ENCODE measurements at places on chromosomes 11 and 22.
A peak's percentile ranks its signal among the peaks of the same experiment; 100 is the strongest.

GRCh38 chr11:35933320-35933871, 10.5 kb upstream of the LDLRAD3 start:
- H3K4me1 ChIP-seq: peaks cover 4% of the 10 kb centered on the region
- H3K36me3 ChIP-seq: no peaks in the 10 kb centered on the region
- no peak for DNase-seq
- no peak overlapping the region for H3K27ac ChIP-seq

DNA sequence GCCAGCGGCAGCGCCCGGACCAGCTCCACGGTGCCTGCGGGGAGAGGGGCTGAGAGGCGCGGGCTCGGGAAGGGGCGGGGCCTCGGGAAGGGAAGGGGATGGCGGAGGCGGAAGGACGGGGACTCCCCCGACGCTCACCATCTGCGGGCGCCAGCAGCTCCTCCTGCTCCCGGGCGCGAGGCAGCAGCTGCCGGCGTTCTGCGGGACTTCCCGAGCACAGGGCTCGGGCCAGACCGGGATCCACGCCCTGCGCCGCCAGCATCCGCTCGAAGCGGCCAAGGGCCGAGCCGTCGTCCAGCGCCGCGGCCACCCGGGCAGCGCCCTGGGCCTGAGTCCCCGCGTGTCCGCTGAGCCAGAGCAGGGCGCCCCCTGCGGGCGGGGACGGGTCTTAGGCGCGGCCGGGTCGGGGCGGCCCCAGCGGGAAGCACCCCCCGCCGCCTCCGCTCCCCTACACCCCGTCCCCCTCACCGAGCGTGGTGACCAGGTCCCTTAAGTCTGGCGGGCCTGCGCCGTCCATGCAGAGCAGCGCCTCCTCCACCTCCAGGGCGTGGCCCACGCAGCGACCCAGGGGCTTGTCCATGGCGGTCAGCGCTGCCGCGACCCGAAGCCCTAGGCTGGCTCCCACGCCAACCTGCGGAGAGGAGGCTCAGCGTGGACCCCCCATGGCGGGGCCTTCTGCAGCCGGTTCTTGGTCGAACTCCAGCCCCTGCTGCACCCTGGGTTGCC, 873 bp upstream of the SCO2 start:
- DNase-seq: no peak
- no peaks in the 10 kb centered on the region for H3K27me3 ChIP-seq
- peaks cover 4% of the 10 kb centered on the region for H3K4me1 ChIP-seq
- H3K36me3 ChIP-seq: no peaks in the 10 kb centered on the region
- H3K27ac ChIP-seq: peak overlapping the region; percentile 79

DNA sequence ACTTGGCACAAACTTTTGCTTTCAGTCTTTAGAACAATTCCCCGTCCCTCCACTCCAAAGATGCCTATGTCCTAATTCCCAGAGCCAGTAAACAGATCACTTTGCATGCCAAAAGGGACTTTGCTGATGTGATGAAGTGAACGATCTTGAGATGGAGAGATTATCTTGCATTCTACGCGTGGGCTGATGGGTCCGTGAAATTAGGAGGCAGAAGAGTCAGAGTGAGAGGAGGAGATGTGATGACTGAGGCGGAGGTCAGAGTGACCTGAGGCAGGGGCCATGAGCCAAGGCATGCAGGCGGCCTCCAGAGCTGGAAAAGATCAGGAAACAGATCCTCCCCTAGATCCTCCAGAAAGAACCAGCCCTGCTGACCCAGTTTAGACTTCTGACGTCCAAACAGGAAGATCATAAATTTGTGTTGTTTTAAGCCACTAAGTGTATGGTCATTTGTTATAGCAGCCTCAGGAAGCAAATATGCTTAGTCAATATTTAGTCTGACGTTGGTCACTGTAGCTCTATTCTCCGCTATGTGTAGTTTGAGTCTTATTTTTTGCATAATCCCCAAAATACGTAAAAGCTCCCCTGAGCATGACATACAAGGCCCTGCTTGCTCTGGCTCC, 76.0 kb upstream of the TIMP3 start:
- no peak overlapping the region for H3K4me3 ChIP-seq
- DNase-seq: no peak
- H3K27me3 ChIP-seq: no peaks in the 10 kb centered on the region

DNA sequence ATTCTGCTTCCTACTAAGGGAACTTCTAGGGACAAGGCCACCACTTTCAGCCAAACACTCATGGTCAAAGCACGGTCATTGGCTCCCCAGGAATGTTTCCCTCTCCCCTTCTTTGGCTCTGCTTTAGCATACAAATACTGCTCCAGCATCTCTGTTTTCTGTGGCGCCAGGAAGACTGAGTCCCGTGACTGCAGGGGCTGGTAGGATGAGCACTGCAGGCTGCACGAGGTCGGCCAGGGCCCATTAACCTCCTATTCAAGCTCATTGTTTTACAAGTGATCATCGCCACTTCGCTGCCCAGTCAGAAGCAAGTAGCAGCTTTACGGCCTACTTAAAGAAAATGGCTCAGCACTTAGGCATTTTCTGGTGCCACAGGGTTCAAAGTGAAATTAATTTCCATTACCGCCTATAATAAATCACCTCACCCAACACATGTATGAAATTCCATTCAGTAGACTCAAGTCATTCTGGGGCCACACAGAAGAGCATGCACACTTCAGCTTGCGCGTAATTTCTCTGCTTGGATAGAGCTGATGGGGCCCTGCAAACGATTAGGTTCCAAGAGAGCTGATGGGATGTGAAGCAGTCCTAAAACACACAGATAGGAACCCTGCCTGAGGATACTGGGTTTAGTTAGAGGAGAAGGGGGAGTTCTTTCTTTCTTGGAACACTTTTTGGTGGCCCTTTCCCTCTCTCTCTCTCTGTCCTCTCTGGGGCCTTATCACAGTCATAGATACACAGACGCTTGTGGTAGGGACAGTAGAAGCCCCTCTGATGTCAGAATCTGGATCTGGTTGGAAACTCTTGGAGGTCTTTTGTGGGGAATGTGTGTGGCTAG, 173.7 kb downstream of the KIF18A start:
- DNase-seq: no peak
- H3K27me3 ChIP-seq: no peaks in the 10 kb centered on the region
- peak overlapping the region; percentile 54 for H3K27ac ChIP-seq
- peaks cover 4% of the 10 kb centered on the region for H3K4me1 ChIP-seq
- no peak overlapping the region for H3K4me3 ChIP-seq
- H3K36me3 ChIP-seq: no peaks in the 10 kb centered on the region
